ENCODE measurements at places on chromosomes 4 and X.

GRCh38 chrX:38142610-38143009 is 78.1 kb downstream of the SRPX start:
- no peak for DNase-seq
- no peaks in the 10 kb centered on the region for H3K27me3 ChIP-seq
- H3K27ac ChIP-seq, result no peak overlapping the region
- H3K36me3 ChIP-seq, result no peaks in the 10 kb centered on the region

- no peak for DNase-seq
- H3K27me3 ChIP-seq, result no peaks in the 10 kb centered on the region
- H3K36me3 ChIP-seq, result no peaks in the 10 kb centered on the region
- peaks cover 23% of the 10 kb centered on the region for H3K4me1 ChIP-seq
- H3K4me3 ChIP-seq, result no peak overlapping the region
Measured at GRCh38 chr4:159206427-159206871, 103.6 kb downstream of the RAPGEF2 start.

- no peaks in the 10 kb centered on the region for H3K27me3 ChIP-seq
- no peaks in the 10 kb centered on the region for H3K36me3 ChIP-seq
- DNase-seq, result no peak
- no peak overlapping the region for H3K4me3 ChIP-seq
- H3K27ac ChIP-seq, result no peak overlapping the region
- no peaks in the 10 kb centered on the region for H3K4me1 ChIP-seq
Measured at GRCh38 chr4:185626798-185627197, 91.5 kb upstream of the PDLIM3 start.

DNA sequence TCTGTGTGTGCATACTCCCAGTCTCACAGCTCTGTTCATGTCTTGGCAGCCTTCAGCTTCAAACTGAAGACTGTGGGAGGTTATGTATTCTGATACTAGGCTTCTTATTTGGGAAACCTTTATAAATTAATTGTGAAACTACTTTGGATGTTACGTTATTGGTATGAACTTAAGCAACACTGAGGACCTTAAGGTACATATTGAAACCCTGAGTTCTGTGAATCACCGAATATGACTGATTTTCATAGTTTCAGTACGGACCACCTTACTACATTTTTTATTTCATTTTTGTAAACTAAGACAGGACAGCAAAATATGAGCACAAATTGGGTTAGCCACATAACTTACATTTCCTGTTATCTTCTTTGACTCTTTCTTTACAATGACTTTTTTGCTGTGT is 498.4 kb downstream of the PDGFC start:
- H3K36me3 ChIP-seq, result no peaks in the 10 kb centered on the region
- no peak overlapping the region for H3K27ac ChIP-seq
- H3K4me1 ChIP-seq, result no peaks in the 10 kb centered on the region
- H3K27me3 ChIP-seq, result no peaks in the 10 kb centered on the region
- H3K4me3 ChIP-seq, result no peak overlapping the region

DNA sequence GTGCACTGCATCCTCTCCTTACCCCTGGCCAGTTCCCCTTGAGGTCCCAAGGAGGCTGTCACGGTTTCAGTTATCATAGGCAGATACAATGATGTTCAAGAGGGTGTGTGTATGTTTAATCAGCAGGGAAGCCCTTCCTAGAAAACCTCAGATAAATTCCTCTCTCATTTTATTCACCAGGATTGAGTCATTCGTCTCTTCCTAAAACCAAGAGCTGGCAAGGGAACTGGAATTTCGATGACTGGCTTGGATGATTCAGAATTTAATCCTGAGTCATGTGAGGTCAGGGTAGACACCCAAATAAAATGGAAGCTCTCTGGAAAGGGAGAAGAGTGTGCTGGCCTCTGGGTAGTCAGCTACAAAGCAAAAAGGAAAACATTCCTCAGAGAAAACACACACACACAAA is 106.2 kb upstream of the RAPGEF2 start:
- no peak for DNase-seq
- peaks cover 7% of the 10 kb centered on the region for H3K4me1 ChIP-seq
- H3K4me3 ChIP-seq, result no peak overlapping the region
- H3K27ac ChIP-seq, result no peak overlapping the region

DNA sequence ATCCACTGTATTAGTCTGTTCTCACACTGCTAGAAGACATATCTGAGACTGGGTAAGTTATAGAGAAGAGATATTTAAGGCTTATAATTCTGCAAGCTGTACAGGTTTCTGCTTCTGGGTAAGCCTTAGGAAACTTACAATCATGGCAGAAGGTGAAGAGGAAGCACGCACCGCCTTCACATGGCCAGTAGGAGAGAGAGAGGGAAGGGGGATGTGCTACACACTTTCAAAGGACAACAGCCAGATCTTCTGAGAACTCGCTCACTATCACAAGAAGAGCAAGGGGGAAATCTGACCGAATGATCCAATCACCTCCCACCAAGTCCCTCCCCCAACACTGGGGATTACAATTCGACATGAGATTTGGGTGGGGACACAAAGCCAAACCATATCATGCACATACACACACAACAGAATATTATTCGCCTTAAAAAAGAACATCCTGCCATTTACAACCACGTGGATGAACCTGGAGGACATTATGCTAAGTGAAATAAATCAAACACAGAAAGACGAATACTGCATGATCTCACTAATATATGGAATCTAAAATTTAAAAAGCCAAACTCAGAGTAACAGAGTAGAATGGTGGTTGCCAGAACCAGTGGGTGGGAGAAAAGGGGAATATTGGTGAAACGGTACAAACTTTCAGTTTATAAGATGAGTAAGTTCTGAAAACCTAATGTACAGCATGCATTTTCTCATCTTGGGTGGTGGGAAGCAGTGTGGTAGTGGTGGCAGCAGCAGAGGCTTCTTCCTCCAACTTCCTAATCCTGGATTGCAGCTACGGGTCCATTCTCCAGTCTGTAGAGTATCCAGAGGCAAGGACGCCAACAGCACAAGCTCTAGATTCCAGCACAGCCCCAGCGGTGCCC is 12.8 kb downstream of the FRYL start:
- H3K36me3 ChIP-seq, result no peaks in the 10 kb centered on the region
- no peaks in the 10 kb centered on the region for H3K27me3 ChIP-seq
- no peak for DNase-seq
- no peaks in the 10 kb centered on the region for H3K4me1 ChIP-seq
- no peak overlapping the region for H3K27ac ChIP-seq

DNA sequence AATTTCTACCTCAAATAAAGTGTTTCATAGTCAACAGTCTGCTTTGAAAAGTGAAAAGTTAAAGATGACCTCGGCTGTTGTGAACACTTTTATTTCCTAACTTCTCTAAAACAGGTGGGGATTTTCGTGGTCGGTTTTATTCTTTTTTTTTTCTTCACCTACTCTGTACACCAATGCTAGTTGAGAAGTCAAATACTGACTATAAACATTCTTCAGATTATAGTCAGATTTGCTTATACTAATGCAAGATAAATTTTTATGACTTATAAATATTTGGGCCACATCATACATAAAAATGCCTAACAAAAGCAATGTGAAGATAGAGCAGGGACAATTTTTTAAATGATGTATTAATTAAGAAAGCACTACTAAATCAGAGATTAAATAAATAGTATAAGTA is 98.1 kb upstream of the GPR34 start:
- no peaks in the 10 kb centered on the region for H3K4me1 ChIP-seq
- no peaks in the 10 kb centered on the region for H3K36me3 ChIP-seq
- H3K27me3 ChIP-seq, result no peaks in the 10 kb centered on the region
- no peak overlapping the region for H3K27ac ChIP-seq

DNA sequence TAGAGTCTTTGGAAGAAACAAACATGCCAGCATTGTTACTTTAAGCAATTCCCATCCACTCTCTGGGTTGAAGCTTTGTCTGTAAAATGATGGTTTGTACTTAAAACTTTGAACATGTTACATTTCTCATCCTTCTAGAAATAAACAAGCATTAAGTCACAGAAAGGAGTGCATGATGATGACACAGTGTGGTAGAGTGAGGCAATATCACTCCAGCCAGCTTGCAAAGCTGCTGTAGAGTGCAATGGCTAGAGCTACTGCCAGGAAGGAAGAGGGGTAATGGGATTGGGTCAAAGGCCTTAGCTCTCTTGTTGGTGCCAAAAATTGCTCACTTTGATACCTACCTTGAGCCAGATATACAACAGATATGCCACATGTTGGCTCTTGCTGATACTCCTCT is 12.3 kb upstream of the ENOX2 start:
- no peaks in the 10 kb centered on the region for H3K27me3 ChIP-seq
- H3K4me1 ChIP-seq, result no peaks in the 10 kb centered on the region
- no peaks in the 10 kb centered on the region for H3K36me3 ChIP-seq
- no peak for DNase-seq
- H3K27ac ChIP-seq, result no peak overlapping the region

DNA sequence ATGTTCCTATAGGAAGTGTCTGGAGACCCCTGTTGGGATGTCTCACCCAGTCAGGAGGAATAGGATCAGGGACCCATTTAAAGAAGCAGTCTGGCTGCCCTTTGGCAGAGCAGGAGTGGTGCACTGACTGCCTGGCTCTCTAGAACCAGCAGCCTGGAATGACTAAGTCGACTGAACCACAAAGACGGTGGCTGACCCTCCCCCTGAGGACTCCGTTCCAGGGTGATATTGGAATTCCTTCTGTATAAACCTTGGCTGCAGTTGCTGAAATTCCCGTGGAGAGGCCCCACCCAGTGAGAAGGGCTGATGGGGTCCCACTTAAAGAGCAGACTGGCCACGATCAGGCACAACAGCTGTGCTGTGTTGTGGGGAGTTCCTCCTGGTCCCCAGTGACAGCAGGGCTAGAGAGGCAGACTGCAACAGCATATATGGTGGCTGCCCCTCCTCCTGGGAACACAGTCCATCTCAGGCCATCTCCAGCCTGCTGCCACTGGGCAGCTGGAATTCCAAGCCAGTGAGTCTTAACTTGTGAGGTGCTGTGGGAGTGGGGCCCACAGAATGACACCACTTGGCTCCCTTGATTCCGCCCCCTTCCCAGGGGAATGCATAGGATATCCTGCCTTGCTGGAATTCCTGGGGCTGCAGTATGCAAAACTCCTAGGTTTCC is 41.8 kb upstream of the RLIM start:
- no peak overlapping the region for H3K27ac ChIP-seq
- no peak overlapping the region for H3K4me3 ChIP-seq
- no peak for DNase-seq
- no peaks in the 10 kb centered on the region for H3K4me1 ChIP-seq
- H3K36me3 ChIP-seq, result no peaks in the 10 kb centered on the region

DNA sequence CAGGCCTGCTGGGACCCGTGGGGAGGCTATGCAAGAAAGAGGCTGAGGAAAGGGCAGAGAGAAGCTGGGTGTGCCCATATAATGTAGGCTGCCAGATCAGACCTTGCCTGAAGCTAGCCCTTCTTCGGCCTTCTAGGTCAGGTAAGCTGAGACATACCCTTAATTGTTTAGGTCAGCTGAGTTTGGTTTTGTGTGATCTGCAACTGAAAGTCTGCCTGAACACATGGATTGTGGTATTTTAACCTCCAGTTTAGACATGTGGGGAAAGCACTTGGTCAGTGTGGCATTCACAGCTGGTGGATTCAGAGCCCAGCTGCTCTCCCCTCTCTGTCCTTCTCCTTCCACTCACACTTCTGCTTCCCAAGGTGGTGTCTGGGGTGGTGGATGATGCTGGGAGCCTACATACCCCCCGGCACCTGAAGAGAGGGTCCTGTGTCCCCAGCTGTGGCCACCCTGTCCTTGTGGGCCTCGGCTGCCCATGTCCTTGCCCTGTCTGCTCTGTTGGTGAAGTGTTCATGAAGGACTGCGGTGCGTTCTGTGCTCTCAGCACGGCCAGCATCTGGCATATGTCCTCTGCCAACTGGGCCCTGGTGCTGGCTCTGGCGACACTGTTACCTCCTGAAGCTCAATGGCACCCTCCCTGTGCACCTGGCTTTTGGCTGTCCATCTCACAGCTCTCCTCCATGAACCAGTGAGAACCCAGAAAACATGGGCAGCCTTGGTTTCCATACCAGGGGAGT is 82.1 kb downstream of the NAT8L start:
- no peaks in the 10 kb centered on the region for H3K4me1 ChIP-seq
- H3K36me3 ChIP-seq, result no peaks in the 10 kb centered on the region
- H3K27ac ChIP-seq, result peak overlapping the region; percentile 22
- H3K27me3 ChIP-seq, result no peaks in the 10 kb centered on the region

GRCh38 chr4:23614284-23614892 is 275.5 kb downstream of the PPARGC1A start:
- no peaks in the 10 kb centered on the region for H3K27me3 ChIP-seq
- H3K27ac ChIP-seq, result no peak overlapping the region
- H3K4me3 ChIP-seq, result no peak overlapping the region
- H3K4me1 ChIP-seq, result no peaks in the 10 kb centered on the region
- no peaks in the 10 kb centered on the region for H3K36me3 ChIP-seq

- no peaks in the 10 kb centered on the region for H3K36me3 ChIP-seq
- H3K27ac ChIP-seq, result no peak overlapping the region
- H3K4me3 ChIP-seq, result no peak overlapping the region
- H3K27me3 ChIP-seq, result no peaks in the 10 kb centered on the region
- DNase-seq, result no peak
Measured at GRCh38 chrX:51459125-51459524, 37.3 kb downstream of the NUDT11 start.

- peak; percentile 59 for DNase-seq
- H3K4me3 ChIP-seq, result no peak overlapping the region
- peaks cover 62% of the 10 kb centered on the region for H3K36me3 ChIP-seq
- H3K27me3 ChIP-seq, result no peaks in the 10 kb centered on the region
Measured at GRCh38 chr4:3524920-3525319, 7.3 kb downstream of the LRPAP1 start.

GRCh38 chr4:61225656-61226055 is 25.5 kb downstream of the ADGRL3 start:
- no peaks in the 10 kb centered on the region for H3K4me1 ChIP-seq
- no peak for DNase-seq
- no peak overlapping the region for H3K4me3 ChIP-seq
- H3K36me3 ChIP-seq, result no peaks in the 10 kb centered on the region
- no peak overlapping the region for H3K27ac ChIP-seq

GRCh38 chr4:184156163-184156920 is 61.3 kb downstream of the ENPP6 start:
- H3K4me3 ChIP-seq, result no peak overlapping the region
- H3K27me3 ChIP-seq, result peaks cover 3% of the 10 kb centered on the region

DNA sequence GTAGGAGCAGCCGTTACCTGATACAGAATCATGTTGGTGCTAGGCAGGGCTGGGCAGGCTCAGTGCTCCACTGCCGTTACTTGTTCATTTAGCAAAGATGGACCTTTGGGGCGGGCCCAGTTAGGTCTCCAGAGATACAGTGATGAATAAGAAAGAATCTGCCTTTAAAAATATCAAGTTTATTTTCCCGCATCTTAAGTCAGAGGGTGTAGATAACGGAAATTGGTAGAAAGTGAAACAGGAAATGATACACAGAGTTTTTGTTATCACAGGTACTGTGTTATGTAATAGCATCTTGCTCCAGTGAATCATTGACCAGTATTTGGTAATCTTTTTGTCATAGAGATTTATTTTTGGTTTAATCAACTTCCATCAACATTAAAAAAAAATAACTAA is 5.5 kb downstream of the TMEM131L start:
- no peak overlapping the region for H3K4me3 ChIP-seq
- no peak for DNase-seq
- peaks cover 27% of the 10 kb centered on the region for H3K4me1 ChIP-seq
- H3K27ac ChIP-seq, result no peak overlapping the region
- H3K27me3 ChIP-seq, result no peaks in the 10 kb centered on the region
